Left kidney (tissue), 8 donors: ENCODE measurements at places on chromosomes 7 and 10. TPM values are rescaled to one million over a fixed set of nuclear protein-coding genes. Genes with fewer than 3 reads are reported as not detected.

FGFR2 gene
- 115 TPM for polyA plus RNA-seq

GOLGA7B gene
- polyA plus RNA-seq: 1.2 TPM

NEUROD6 gene
- polyA plus RNA-seq: not detected

RPEL1 gene
- polyA plus RNA-seq: 0.18 TPM

OR2A12 gene
- 0.05 TPM for polyA plus RNA-seq

EN2 gene
- 0.03 TPM for polyA plus RNA-seq

NUDT13 gene
- 10.6 TPM for polyA plus RNA-seq

CUZD1 gene
- polyA plus RNA-seq: 2.1 TPM

RELN gene
- polyA plus RNA-seq: 21.8 TPM

TUBB8 gene
- 1.1 TPM for polyA plus RNA-seq

KCTD7 gene
- 28.3 TPM for polyA plus RNA-seq

GRID2IP gene
- 0.91 TPM for polyA plus RNA-seq

FOXP2 gene
- 7.4 TPM for polyA plus RNA-seq

GSAP gene
- polyA plus RNA-seq: 16.6 TPM

SPDYE8 gene
- polyA plus RNA-seq: 1.1 TPM

PNLIPRP2 gene
- not detected for polyA plus RNA-seq

FZD1 gene
- 53.5 TPM for polyA plus RNA-seq

FUOM gene
- 18.1 TPM for polyA plus RNA-seq

FXYD4 gene
- not detected for polyA plus RNA-seq

SFMBT2 gene
- polyA plus RNA-seq: 9.3 TPM

ARHGAP22 gene
- polyA plus RNA-seq: 0.93 TPM
